ENCODE measurements at places on chromosomes 11 and 22. TPM values are rescaled to one million over a fixed set of nuclear protein-coding genes. Genes with fewer than 3 reads are reported as not detected.

DNA sequence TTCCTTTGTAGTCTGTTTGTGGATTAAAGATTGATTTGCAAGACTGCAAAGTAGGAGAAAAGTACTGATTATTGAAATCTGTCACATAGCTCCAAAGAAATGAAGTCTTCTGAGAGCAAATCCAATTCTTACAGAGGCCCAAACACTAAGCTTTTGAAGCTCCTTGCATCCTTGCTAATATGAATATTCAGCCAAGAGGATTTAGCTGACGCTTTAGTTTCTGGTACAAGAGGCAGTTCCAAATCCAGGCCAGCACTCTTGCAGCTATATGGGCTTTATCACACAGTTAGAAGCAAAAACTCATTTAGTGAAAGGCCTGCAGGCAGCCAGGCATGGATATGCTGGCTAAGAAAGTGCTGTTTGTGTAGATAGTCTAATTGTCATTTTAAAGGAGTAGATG is 12.7 kb downstream of the PAAF1 start:
- H3K27me3 ChIP-seq, result no peaks in the 10 kb centered on the region
- no peak for DNase-seq
- H3K4me3 ChIP-seq, result no peak overlapping the region
- peaks cover 76% of the 10 kb centered on the region for H3K36me3 ChIP-seq
- no peaks in the 10 kb centered on the region for H3K4me1 ChIP-seq

EMID1 gene
- total RNA-seq, result 0.65 TPM

TPBGL gene
- not detected for total RNA-seq

DNA sequence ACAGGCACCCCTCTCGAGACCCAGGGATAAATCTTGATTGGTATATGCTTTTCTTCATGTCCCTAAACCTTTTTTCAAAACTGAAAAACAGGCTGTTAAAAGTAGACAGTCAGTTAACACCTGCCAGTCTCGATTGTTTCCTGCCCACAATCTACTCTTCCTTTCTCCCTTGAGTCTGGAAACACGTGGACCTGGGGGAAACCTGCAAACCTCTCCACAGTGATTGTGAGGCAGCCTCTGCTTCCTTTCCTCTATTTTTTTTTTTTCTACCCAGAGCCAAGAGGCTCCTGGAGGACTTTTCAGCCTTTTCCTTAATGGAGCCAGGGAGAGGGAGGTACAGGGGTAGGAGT is 69.4 kb upstream of the CLMP start:
- H3K4me3 ChIP-seq, result no peak overlapping the region
- H3K27ac ChIP-seq, result no peak overlapping the region
- H3K4me1 ChIP-seq, result peaks cover 13% of the 10 kb centered on the region

- H3K4me1 ChIP-seq, result peaks cover 6% of the 10 kb centered on the region
- H3K36me3 ChIP-seq, result no peaks in the 10 kb centered on the region
- no peaks in the 10 kb centered on the region for H3K27me3 ChIP-seq
- H3K27ac ChIP-seq, result no peak overlapping the region
- no peak for DNase-seq
Observed at GRCh38 chr11:59545179-59546020, 34.1 kb downstream of the OR4D9 start.

GRCh38 chr11:57584341-57584740 is 13.1 kb upstream of the SERPING1 start:
- no peaks in the 10 kb centered on the region for H3K27me3 ChIP-seq
- no peak overlapping the region for H3K27ac ChIP-seq
- H3K36me3 ChIP-seq, result no peaks in the 10 kb centered on the region
- no peaks in the 10 kb centered on the region for H3K4me1 ChIP-seq
- DNase-seq, result no peak
- no peak overlapping the region for H3K4me3 ChIP-seq

JRKL gene
- total RNA-seq, result 7.2 TPM

- DNase-seq, result no peak
- H3K4me3 ChIP-seq, result no peak overlapping the region
- H3K27me3 ChIP-seq, result no peaks in the 10 kb centered on the region
- no peaks in the 10 kb centered on the region for H3K4me1 ChIP-seq
Observed at GRCh38 chr11:104003491-104003890, 32.9 kb upstream of the DDI1 start.

GRCh38 chr22:42856179-42856864 is 751 bp downstream of the ARFGAP3 start:
- H3K27ac ChIP-seq, result peak overlapping the region; percentile 95
- H3K4me1 ChIP-seq, result peaks cover 29% of the 10 kb centered on the region
- no peak for DNase-seq
- H3K36me3 ChIP-seq, result no peaks in the 10 kb centered on the region
- H3K27me3 ChIP-seq, result no peaks in the 10 kb centered on the region

Data from esophagus muscularis mucosa (tissue), 4 donors.